Inflammatory macrophage (primary cell): ENCODE measurements at places on chromosomes 1 and 21.

GRCh38 chr1:31423418-31423947, 10.5 kb downstream of the SERINC2 start:
- no peak for DNase-seq

- DNase-seq, result no peak
Observed at GRCh38 chr1:8437347-8437746, 119.4 kb downstream of the SLC45A1 start.

DNA sequence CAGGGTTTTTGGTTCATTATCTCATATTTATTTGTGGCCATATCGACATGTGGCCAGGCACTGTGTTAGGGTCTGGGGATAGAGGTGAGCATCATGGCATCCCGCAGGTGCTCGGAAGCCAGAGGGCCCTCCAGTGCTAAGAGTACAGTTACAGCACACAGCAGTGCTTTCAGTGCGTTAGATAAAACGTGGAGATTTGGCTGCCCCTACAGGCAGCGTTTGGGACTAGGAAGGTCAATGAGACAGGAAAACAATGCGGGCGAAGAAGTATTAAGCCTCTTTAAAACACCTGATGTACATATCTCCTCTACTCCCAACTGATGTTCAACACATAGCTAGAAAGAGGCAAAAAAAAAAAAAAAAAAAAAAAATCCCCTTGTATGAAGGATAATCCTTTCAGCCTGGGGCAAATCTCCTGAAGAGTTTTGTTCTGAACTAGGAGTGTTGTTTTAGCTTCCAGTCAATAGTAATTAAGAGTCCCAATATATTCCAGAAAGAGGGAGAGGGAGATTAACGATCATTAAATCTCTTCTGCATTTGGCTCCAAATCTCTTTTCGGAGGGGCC, 80.1 kb downstream of the CAPZB start:
- DNase-seq, result no peak

- peak; percentile 3 for DNase-seq
Observed at GRCh38 chr1:71307451-71307850, 226.6 kb upstream of the ZRANB2 start.

DNA sequence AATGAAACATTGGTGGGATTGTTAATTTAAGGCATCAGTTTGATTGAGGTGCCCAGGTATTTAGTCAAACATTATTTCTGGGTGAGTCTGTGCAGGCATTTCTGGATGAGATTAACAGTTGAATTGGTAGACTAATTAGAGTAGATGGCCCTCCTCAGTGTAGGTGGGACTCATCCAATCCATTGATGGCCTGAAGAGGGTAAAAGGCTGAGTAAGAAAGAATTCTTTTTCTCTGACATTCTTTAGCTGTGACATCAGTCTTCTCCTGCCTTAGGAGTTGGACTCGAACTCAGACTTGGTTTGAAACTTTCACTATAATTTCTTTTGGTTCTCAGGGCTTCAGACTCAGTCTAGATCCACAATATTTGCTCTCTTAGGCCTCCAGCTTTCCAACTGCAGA, 59.6 kb upstream of the ADAMTS5 start:
- DNase-seq, result no peak

- no peak for DNase-seq
Observed at GRCh38 chr1:24720152-24720551, 25.1 kb upstream of the CLIC4 start.

- no peak for DNase-seq
Observed at GRCh38 chr1:189431447-189431846, 1046.2 kb downstream of the BRINP3 start.

DNA sequence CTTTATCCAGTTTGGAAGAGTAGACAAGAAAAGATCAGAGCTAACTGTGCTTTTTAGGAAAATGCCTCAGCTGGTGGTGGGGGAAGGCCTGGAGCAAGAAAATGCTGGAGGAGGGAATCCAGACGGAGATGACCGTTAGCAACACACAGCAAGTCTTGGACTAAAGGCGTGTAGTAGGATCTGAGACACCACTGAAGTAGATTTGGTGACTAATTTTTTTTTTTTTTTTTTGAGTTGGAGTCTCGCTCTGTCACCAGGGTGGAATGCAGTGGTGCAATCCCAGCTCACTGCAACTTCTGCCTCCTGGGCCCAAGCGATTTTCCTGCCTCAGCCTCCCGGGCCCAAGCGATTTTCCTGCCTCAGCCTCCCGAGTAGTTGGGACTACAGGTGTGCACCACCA, 41.2 kb downstream of the LPAR3 start:
- peak; percentile 61 for DNase-seq
